Stimulated activated CD8-positive, alpha-beta memory T cell treated with anti-CD3 and anti-CD28 coated beads, Interleukin-7, amount 100 ng/mL, for 24 hours (primary cell): ENCODE measurements at places on chromosomes 4 and X.

- DNase-seq, result no peak
Observed at GRCh38 chrX:154968353-154968752, 54.2 kb downstream of the F8 start.

GRCh38 chrX:154396973-154397887 lies 947 bp upstream of the RPL10 start:
- peak; percentile 45 for DNase-seq

GRCh38 chr4:158051401-158052235 lies 121.2 kb downstream of the GASK1B start:
- no peak for DNase-seq

DNA sequence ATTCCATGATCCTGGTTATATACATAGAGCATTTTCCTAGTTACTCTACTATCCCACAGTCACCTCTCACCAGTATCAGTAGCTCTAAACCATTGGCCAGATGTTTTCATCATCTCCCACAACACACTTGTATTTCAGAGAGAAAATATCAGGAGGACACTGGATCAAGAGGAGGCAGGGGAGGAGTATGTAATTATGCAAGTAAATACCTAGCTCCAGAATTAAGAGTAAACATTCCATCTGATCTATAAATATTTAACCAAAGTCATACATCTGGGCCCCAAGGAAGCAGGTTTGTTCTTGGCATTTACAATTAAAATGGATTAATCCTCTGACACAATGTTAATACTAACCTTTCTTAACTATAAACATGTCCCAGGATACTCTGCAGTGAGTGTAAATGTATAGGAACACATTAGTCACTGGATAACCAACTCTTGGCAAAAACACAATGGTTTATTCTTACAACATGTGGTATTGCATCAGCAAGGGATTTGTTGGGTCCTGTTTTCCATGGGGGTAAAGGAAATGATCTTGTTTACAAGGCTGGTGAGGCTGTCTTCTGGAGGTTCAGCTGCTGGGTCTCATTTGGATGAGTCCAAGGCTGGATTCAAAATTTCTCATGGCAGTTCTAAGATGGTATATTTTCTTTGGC lies 170.1 kb downstream of the ATG4A start:
- DNase-seq, result no peak

GRCh38 chr4:1683261-1683735 lies 815 bp downstream of the FAM53A start:
- no peak for DNase-seq

GRCh38 chr4:143294710-143295275 lies 41.9 kb upstream of the GAB1 start:
- no peak for DNase-seq

DNA sequence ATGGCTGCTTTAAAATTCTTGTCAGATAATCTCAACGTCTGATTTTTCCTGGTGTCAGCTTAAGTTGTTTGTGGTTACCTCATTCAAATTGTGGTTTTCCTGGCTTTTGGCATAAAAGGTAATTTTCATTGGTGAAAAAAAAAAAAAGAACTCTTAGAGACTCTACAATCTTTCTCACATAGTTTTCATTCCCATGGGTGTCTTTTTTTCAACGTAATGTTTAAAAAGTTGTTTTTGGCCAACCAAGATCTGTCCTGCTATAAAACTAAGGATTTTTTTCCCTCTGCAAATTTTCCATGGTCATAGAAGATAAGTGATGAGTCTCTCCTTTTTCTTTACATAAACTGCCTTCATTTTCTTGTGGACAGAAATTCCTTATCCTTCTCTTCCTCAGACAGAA lies 28.9 kb upstream of the RPS6KA6 start:
- DNase-seq, result no peak

DNA sequence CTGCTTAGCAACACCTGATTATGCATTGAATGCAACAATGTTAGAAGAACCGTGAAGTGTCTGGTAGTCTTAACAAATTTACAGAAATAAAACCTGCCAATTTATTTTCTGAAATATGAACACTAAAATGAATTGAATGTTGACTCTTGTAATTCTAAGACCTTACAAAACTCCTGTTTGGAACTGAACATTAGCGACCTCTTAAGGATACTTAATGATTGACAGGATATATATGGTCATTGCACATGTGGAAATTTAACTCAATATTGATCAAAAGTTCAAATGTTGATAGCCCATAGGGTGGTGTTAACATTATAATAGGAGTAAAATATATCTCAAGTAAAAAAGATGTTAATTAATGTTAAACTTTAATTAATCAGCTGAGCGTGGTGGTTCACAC lies 79.1 kb downstream of the TECRL start:
- DNase-seq, result no peak

DNA sequence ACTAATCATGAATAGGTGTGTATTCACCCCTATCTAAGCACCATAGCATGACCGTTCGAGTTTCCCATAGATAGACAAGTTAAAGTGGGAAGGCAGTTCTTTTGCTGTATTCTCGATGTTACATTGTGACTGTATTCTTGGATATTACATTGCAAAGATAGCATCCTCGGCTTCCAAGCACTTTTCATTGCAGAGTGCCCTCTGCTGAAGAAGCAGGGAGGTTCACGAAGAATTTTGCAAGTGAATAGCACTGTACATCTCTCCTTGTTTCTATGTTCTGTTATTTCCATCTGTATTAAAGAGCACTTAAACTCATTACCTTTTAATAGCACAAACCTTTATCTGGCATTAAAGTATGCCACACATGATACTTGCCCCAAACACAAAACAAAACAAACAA lies 426.7 kb upstream of the ARX start:
- DNase-seq, result no peak

GRCh38 chr4:41643331-41643730 lies 105.2 kb downstream of the PHOX2B start:
- DNase-seq, result no peak

DNA sequence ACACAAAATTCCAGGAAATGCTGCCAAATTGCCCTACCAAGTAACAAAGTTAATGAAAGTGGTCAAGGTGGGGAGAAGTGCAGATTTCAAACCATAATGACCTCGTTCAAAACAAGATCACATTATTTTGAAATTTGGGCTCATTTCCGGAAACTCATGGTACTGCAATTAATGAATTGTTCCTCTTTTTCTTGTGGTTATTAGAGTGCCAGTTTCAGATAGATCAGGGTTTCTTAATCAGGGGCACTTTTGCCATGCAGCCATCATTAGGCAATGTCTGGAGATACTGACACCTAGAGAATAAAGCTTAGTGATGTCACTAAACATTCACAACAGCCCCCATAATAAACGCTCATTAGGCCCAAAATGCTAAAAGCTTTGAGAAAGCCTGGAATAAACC lies 381.5 kb upstream of the GALNT7 start:
- no peak for DNase-seq

DNA sequence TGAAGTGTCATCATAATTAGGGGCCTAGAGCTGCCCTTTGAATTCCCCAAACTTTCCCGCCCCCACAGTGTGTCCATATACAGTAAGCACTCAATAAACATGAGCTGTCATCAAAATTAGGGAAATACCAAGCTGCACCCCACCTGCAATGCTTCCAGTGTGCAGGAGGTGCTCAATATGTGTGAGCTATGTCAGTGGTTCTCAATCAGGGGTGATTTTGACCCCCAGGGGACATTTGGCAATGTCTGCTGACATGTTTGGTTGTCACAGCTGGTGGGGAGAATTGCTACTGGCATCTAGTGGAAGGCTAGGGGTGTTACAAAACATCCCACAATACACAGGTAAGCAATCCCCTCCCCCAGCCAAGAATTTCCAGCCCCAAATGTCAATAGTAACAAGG lies 748 bp downstream of the CFP start:
- DNase-seq, result no peak
